Activated CD4-positive, alpha-beta T cell treated with anti-CD3 and anti-CD28 coated beads for 1 hour (primary cell): ENCODE measurements at places on chromosomes 16 and 17.

GRCh38 chr16:27495191-27495590 lies 54.5 kb downstream of the GTF3C1 start:
- no peak for DNase-seq

DNA sequence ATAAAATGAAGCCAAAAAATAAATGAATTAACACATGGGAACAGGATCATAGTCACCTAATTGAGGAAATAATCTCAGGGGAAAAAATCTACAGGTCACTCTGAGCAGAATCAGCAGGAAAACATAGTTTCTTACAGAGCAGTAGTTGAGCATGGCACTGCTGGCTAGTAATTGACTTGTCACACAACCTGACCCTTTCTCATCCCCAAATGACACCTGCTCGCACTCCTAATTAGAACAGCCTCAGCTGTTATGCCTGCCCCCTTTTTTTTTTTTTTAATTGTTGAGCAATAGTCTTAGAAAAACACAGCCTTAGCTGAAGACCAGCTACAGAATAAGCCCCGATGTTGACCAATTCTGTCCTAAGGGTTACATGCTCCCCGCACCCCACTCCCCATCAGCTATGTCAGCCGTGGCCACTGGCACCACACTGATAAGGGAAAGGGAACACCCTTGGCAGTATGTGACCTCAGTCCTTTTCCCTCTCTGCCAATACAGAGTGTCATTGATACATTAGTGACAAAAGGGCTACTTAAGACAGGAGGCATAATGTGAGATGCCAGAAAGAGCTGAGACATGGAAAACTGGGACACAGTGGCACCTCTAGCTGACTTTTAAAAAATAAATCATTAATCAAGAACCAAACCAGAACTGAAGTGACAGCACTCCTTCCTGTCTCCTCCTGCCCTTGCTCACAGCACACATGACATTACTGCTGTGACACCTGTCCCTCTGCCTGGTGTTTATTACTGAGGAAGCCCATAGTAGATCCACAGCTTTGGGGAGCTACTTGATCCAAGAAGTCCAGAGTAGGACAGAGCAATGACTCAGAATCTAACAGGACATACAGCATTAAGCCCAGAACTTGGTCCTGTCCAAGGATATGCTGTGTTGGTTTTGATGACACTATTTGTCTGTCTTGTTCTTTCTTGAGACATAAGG lies 41.7 kb downstream of the WDR59 start:
- DNase-seq, result no peak

DNA sequence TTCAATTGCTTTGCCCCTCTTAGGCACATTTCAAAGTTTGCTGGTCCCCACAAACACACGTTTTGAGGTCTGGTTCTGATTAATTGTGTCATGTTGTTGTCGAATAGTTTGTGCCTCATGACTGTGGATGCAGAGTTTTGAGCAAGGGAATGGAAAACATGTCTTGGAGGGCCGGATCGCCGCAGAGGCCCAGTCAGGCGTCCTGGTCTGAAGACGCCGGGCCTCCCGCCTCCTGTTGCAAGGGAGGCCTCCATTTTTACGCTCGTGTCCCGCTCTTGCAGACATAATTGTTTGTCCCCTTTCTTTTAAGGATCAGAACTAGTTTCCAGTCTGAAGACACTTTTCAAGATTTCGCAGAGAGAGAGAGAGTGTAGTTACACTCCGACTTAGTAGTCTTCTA lies 3.2 kb downstream of the NTN1 start:
- no peak for DNase-seq

GRCh38 chr16:83348991-83349390 lies 458.8 kb upstream of the HSBP1 start:
- DNase-seq, result no peak

GRCh38 chr16:72112906-72113615 lies 19.4 kb downstream of the DHX38 start:
- DNase-seq, result no peak

DNA sequence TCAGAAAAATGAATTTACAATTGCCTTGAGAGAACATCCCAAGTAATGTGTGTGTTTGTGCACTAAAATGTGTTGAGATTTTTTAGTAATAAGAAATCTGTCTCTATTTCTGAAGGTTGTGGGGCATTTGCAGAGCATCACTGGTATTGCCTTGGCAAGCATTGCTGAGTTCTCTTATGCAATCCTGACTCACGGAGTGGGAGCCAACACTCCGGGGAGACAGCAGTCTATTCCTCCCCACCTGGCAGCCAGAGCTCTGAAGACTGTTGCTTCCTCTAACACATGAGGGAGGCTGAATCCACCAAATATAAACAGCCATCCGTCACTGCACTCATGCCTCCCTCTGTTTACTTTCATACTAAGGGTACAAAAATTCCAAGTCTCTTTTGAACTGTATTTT lies 10.6 kb downstream of the CNTD1 start:
- DNase-seq, result no peak

DNA sequence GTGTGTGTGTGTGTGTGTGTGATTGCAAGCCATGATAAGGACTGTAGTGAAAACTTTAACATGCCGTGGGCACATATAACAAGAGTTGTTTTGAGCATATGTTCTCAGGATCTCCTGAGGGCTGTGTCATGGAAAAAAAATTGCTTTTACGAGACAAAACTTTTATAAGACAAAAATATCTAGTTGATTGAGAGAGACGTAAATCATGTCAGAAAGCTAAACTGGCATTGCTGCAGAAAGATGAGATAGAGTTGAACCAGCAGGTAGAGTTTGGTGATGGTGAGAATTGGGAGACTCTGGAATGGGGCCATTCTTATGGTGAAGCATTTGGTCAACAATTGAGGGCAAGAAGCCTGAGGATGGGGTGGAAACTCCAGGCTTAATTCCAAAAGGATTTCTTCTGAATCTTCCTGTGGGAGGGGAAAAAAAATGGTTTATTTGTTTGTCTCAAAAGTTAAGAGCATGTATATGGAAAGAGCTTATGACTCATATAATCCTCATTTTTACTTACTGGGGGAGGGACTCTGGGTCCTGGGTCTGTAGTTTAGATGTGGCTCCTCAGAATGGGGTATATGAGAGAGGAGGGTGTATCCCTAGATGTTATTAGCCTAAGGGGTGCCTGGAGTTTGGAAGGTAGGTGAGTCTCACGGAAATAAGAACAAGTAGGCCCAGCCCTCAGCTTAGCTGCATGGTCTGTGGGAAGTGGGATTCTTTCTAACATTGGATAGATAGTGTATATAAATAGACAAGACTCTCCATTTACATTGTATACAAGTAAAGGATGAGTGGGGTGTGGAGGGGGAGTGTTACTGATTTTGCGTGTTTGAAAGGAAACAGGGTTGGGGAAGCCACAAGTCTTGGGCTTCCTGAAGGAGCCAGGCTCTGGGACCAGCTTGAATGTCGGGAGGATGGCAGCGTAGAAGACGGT lies 7.1 kb downstream of the MINK1 start:
- DNase-seq, result no peak

DNA sequence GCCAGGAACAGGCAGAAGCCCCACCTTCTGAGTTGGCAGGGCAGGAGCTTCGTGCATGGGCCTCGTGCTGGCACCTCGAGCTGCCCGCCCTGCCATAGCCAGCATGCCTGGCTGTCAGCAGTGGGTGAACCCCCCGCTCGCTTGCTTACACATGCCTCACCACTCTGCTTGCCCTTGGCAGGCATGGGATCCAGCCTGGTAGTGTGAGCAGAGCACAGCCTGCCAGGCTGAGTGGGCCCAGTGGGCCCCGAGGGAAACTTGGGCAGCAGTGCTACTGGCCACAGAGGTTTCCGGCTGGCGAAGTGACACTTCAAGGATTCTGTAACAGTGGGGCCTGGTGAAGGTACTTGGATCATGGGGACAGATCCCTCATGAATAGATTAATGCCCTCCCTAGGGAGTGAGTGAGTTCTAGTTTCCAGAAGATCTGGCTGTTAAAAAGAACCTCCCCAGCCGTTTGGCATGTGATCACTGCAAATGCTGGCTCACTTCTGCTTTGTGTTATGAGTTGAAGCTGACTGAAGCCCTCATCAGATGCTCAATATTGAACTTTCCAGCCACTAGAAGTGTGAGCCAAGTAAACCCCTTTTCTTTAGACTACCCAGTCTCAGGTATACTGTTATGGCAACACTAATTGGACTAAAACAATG lies 114.7 kb downstream of the BCAS3 start:
- DNase-seq, result no peak

DNA sequence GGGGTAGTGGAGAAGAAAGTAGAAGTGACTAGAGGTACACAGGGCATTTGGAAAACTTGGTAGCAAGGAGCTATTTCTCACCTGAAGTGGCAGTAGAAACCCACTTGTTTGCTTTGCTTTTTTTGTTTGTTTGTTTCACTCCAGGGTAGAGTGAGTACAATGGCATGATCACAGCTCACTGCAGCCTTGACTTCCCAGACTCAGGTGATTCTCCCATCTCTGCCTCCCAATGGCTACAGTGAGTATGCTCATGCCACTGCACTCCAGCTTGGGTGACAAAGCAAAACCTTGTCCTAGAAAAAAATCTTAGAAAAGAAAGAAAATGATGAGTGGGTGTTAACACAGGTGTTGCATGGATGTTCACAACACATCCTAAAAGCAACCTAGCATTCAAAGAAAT lies 40.4 kb downstream of the SCNN1G start:
- DNase-seq, result no peak

DNA sequence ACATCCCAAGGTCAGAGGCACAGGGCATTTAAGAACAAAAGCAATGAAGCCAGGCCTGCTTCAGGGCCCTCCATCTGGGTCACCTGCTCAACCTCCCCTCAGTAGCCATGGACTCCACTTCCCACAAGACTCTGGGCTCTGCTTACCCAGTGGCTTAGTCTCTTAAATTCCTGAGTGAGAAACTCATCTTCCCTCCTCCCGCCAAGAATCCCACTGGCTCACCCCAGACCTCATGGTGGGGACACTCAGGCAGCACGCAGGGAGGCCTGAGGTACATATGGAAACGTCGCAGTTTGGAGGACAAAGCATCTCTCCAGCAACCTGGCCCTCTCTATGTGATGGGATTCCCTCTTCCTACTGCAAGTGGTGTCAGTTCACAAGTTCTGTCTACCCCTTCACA lies 326.7 kb upstream of the CDH5 start:
- no peak for DNase-seq

- no peak for DNase-seq
Measured at GRCh38 chr17:15957608-15958307, 12.8 kb downstream of the ADORA2B start.

DNA sequence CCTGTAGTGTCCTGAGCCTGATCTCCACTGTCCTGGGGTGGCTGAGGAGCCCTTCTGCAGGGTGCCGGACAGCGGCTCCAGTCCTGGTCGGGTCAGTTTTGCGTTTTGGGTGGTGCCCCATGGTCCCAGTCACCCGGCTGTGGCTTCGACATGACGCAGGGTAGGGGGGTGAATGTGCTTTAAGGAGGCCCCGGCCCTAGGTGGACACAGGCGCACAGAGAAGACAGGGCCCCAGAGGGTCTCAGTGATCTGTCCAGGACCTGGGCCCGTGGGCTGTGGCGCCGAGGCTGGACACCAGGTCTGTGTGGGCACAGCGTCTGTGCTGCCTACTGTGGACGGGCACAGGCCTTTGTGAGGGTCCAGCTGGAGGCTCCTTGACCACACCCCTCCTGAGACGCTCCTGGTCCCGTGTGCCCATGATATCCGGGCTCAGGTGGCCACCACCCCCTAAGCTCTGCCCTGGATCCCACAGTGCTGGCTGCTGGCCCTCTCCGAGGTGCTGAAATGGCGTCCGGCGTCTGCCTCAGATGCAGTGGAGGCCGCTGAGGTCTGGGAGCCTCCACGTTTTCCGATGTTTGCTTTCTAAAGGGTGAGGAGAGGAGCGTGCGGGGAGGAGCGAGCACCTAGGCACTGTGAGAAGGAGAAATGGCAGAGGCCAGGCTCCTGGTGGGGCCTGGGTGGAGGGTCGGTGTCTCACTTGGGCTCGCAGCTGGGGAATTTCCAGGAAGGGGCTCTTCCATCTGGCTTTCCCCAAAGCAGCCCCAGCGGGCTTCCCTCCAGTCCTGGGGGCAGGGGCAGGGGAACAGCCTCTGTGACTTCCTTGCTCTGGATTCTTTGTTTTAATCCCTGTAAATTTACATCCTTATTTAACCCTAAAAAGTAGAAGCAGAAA lies 56.1 kb upstream of the ACSF3 start:
- no peak for DNase-seq

DNA sequence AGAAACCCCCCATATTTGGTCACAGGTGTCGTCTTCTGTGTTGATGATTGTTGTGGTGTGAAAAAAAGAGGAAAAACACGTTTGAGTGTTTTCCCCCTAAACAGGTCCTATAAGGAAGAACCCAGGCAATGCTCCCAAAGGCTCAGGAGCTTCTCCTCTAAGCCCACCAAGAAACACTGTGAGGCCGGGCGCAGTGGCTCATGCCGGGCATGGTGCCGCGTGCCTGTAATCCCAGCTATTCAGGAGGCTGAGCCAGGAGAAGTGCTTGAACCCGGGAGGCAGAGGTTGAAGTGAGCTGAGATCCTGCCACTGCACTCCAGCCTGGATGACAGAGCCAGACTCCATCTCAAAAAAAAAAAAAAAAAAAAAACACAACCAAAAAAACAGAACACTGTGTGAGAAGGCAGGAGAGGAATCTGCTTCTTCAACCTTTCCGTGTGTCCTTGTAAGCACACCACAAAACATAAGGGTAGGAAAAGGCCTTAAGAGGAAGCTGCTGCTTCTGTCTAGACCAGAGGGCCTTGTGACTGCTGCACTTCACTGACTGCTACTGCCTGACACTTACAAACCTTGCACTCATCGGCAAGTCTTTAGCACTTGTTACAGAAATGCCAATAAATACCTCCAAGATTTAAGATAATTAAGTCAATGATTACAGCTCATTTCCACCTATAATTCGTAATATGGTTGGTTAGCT lies 9.3 kb downstream of the JPT1 start:
- no peak for DNase-seq

- DNase-seq, result no peak
Measured at GRCh38 chr17:5680766-5681165, 96.5 kb upstream of the NLRP1 start.

DNA sequence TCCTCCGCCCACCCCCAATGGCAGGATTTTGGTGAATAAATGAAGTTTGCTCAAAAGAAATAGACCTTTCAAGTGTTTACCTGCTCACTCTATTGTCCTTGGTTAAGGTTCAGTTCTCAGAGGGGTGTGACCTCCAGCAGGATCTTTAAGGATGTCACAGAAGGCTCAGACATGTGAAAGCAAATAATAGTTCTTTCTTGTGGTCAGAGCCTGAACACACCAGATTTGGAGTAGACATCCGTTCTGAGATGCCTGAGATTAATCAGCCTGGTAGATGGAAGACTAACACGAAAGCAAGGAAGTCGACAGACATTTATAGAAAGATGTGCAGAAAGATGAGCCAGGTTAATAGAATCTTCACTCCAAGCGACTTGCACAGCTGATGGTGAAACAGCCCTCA lies 557.9 kb upstream of the CDH11 start:
- no peak for DNase-seq

GRCh38 chr16:81823111-81823510 lies 44.0 kb downstream of the PLCG2 start:
- no peak for DNase-seq

- DNase-seq, result no peak
Measured at GRCh38 chr17:18323507-18324139, 8.5 kb downstream of the SMCR8 start.

- no peak for DNase-seq
Measured at GRCh38 chr16:60945225-60945624, 1091.0 kb downstream of the CDH8 start.

GRCh38 chr17:10270258-10270657 lies 71.9 kb upstream of the GAS7 start:
- no peak for DNase-seq
